ENCODE measurements at places on chromosomes 13 and 19. TPM values are rescaled to one million over a fixed set of nuclear protein-coding genes. Genes with fewer than 3 reads are reported as not detected.

PLEKHF1 gene
- 24.0 TPM for total RNA-seq

OR10H1 gene
- not detected for total RNA-seq

CEBPA gene
- total RNA-seq: 1.4 TPM

HS6ST3 gene
- not detected for total RNA-seq

TJP3 gene
- 0.09 TPM for total RNA-seq

ICAM5 gene
- 3.8 TPM for total RNA-seq

ERICH6B gene
- total RNA-seq: not detected

PLPPR2 gene
- total RNA-seq: 2.3 TPM

FPR1 gene
- total RNA-seq: not detected

DIRAS1 gene
- total RNA-seq: 0.16 TPM

RXFP2 gene
- not detected for total RNA-seq

MIA gene
- total RNA-seq: 0.56 TPM

ZNF135 gene
- not detected for total RNA-seq

- H3K36me3 ChIP-seq: no peaks in the 10 kb centered on the region
- H3K4me1 ChIP-seq: no peaks in the 10 kb centered on the region
- DNase-seq: no peak
- H3K27ac ChIP-seq: no peak overlapping the region
Measured at GRCh38 chr13:69291292-69291906, 816.2 kb upstream of the ATXN8OS start.

DNA sequence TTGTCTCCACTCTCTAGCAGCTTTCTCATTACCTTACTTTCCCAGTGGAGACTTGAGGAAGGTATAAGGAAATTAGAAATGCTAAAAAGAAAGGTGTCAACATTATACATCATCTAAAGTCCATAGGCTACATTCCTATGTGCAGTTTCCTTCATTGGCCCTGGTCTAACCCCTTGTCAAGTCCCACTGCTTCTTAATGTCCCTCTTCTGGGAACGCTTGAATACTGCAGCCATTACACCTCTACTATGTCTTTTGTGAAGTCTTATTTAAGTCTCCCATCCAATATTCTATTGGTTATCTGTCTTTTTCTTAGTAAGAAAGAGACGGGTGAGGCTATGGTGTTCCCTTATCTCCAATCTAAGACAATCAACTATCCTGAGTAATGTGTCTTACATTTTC lies 332.6 kb upstream of the TMTC4 start:
- no peaks in the 10 kb centered on the region for H3K27me3 ChIP-seq
- no peak for DNase-seq
- no peaks in the 10 kb centered on the region for H3K36me3 ChIP-seq
- no peak overlapping the region for H3K27ac ChIP-seq

GRCh38 chr13:21638319-21639282 lies 32.3 kb upstream of the FGF9 start:
- H3K4me1 ChIP-seq: no peaks in the 10 kb centered on the region
- peaks cover 7% of the 10 kb centered on the region for H3K27me3 ChIP-seq
- H3K36me3 ChIP-seq: no peaks in the 10 kb centered on the region
- H3K27ac ChIP-seq: no peak overlapping the region
- no peak overlapping the region for H3K4me3 ChIP-seq

- no peak overlapping the region for H3K27ac ChIP-seq
- no peak for DNase-seq
- no peak overlapping the region for H3K4me3 ChIP-seq
- peaks cover 30% of the 10 kb centered on the region for H3K36me3 ChIP-seq
- H3K27me3 ChIP-seq: no peaks in the 10 kb centered on the region
- H3K4me1 ChIP-seq: no peaks in the 10 kb centered on the region
Measured at GRCh38 chr19:36100476-36100875, 10.5 kb upstream of the OVOL3 start.

- DNase-seq: no peak
- H3K36me3 ChIP-seq: no peaks in the 10 kb centered on the region
- no peaks in the 10 kb centered on the region for H3K4me1 ChIP-seq
- H3K27ac ChIP-seq: no peak within 1 kb of the TSS
Measured at GRCh38 chr13:53028637-53029203, at the start of gene OLFM4. Gene OLFM4 (plus strand): TSS chr13:53028813. CDS start chr13:53028837, 24 bp downstream.

- DNase-seq: peak; percentile 77
- peak overlapping the region; percentile 95 for H3K4me3 ChIP-seq
- peaks cover 26% of the 10 kb centered on the region for H3K4me1 ChIP-seq
- H3K27ac ChIP-seq: peak overlapping the region; percentile 95
Measured at GRCh38 chr19:42284591-42285341, 15.7 kb downstream of the CIC start.

DNA sequence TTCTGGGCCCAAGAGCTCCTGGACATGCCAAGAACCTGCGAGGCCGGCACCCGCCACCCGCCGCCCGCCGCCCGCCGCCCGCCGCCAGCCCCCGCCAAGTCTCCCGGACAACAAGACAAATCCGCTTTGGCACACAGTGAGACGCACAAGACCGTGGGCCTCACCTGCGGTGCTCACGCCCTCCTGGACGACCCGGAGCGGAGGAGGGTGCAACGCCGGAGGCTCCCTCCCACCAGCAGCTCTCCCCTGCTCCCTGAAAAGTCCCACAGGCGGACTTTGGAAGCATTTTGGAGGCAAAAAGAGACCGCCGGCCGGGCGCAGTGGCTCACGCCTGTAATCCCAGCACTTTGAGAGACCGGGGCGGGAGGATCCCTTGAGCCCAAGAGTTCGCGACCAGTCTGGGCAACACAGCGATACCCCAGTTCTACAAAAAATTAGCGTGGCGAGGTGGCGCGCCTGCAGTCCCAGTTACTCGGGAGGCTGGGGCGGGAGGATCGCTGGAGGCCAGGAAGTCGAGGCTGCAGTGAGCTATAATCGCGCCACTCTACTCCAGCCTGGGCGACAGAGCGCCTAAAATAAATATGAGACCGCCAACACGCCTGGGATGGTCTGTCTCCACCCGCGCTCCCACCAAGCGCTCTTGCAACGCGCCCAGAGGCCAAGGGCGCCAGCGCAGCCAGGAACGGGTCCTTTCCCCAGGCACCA lies 783 bp downstream of the RHPN2 start:
- H3K36me3 ChIP-seq: no peaks in the 10 kb centered on the region
- peaks cover 35% of the 10 kb centered on the region for H3K27me3 ChIP-seq
- peak overlapping the region; percentile 78 for H3K4me3 ChIP-seq
- H3K4me1 ChIP-seq: peaks cover 2% of the 10 kb centered on the region
- H3K27ac ChIP-seq: no peak overlapping the region

DNA sequence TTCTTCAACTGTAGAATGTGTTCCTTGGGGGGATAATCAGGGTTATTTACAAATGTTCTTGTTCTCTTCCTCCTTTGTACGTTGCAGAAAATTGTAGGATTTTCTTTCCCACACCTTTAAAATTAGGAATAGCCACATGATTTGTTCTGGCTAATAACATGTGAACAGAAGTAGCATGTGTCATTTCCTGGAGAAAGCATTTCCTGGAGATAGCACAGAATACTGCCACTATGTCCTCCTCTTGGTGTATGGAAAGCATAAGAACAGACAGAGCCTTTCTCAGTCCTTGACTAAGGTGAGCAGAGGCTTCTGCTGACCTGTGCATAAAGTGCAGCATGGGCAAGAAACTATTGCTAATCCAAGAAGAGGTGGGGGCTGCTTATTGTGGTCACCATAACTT lies 101.8 kb downstream of the FAM216B start:
- peak; percentile 50 for DNase-seq
- H3K36me3 ChIP-seq: peaks cover 23% of the 10 kb centered on the region
- H3K4me1 ChIP-seq: peaks cover 1% of the 10 kb centered on the region
- H3K27ac ChIP-seq: no peak overlapping the region
- H3K27me3 ChIP-seq: peaks cover 10% of the 10 kb centered on the region
- no peak overlapping the region for H3K4me3 ChIP-seq

GRCh38 chr13:46834657-46835056 lies 37.7 kb upstream of the ESD start:
- no peak for DNase-seq
- no peak overlapping the region for H3K27ac ChIP-seq
- H3K4me1 ChIP-seq: no peaks in the 10 kb centered on the region
- no peaks in the 10 kb centered on the region for H3K36me3 ChIP-seq
- H3K27me3 ChIP-seq: peaks cover 15% of the 10 kb centered on the region

- no peak for DNase-seq
- peaks cover 2% of the 10 kb centered on the region for H3K27me3 ChIP-seq
- H3K4me1 ChIP-seq: no peaks in the 10 kb centered on the region
- no peaks in the 10 kb centered on the region for H3K36me3 ChIP-seq
Measured at GRCh38 chr13:94825507-94825906, 113.2 kb upstream of the SOX21 start.

GRCh38 chr13:92362717-92363116 lies 863.9 kb upstream of the GPC6 start:
- H3K27ac ChIP-seq: no peak overlapping the region
- H3K27me3 ChIP-seq: no peaks in the 10 kb centered on the region
- H3K4me1 ChIP-seq: no peaks in the 10 kb centered on the region

GRCh38 chr13:99344610-99345208 lies 37.5 kb upstream of the GPR183 start:
- H3K36me3 ChIP-seq: peaks cover 74% of the 10 kb centered on the region
- H3K27ac ChIP-seq: no peak overlapping the region
- no peak overlapping the region for H3K4me3 ChIP-seq
- H3K27me3 ChIP-seq: no peaks in the 10 kb centered on the region

GRCh38 chr13:58994077-58994476 lies 1169.7 kb downstream of the DIAPH3 start:
- H3K27ac ChIP-seq: no peak overlapping the region
- H3K36me3 ChIP-seq: no peaks in the 10 kb centered on the region
- no peak overlapping the region for H3K4me3 ChIP-seq

DNA sequence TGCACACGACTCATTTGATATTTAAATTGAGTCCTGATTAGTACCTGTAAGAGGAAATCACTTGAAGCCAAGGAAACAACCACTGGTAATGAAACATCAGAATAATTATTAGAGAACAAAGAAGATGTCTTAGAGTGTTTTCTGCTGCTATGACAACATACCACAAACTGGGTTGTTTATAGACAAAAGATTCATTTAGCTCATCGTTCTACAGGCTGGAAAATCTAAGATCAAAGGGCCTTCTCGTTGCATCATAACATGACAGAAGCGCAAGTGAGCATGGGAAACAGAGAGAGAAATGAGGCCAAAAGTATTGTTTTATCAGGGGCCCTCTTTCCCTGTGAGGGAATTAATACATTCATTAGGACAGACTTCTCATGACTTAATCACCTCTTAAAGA lies 1024.0 kb upstream of the PCDH9 start:
- H3K27me3 ChIP-seq: no peaks in the 10 kb centered on the region
- H3K4me3 ChIP-seq: no peak overlapping the region
- DNase-seq: no peak
- no peaks in the 10 kb centered on the region for H3K36me3 ChIP-seq
- H3K4me1 ChIP-seq: no peaks in the 10 kb centered on the region

GRCh38 chr13:66200555-66200954 lies 1029.6 kb downstream of the PCDH9 start:
- H3K4me3 ChIP-seq: no peak overlapping the region
- H3K36me3 ChIP-seq: no peaks in the 10 kb centered on the region
- no peaks in the 10 kb centered on the region for H3K27me3 ChIP-seq
- no peaks in the 10 kb centered on the region for H3K4me1 ChIP-seq

DNA sequence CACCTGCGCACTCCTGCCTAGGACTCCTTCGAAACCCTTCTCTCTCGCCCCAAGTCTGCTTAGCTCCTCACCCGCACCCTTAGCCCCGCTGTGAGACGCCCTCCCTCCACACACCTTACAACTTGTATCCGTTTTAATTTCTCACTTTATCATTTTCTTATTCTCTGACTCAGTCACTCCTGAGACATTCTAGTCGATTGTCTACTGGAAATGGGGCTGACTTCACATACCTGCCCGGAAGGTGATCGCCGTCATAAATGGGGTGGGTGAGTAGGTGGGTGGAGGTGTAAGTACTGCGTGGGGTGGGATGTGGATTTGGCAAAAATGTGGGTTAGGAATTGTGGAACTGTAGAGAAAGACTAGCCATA lies 714 bp downstream of the NDFIP2 start:
- peaks cover 62% of the 10 kb centered on the region for H3K4me1 ChIP-seq
- peaks cover 3% of the 10 kb centered on the region for H3K27me3 ChIP-seq
- H3K4me3 ChIP-seq: peak overlapping the region; percentile 90
- H3K27ac ChIP-seq: peak overlapping the region; percentile 98
- peaks cover 44% of the 10 kb centered on the region for H3K36me3 ChIP-seq
- DNase-seq: peak; percentile 84

DNA sequence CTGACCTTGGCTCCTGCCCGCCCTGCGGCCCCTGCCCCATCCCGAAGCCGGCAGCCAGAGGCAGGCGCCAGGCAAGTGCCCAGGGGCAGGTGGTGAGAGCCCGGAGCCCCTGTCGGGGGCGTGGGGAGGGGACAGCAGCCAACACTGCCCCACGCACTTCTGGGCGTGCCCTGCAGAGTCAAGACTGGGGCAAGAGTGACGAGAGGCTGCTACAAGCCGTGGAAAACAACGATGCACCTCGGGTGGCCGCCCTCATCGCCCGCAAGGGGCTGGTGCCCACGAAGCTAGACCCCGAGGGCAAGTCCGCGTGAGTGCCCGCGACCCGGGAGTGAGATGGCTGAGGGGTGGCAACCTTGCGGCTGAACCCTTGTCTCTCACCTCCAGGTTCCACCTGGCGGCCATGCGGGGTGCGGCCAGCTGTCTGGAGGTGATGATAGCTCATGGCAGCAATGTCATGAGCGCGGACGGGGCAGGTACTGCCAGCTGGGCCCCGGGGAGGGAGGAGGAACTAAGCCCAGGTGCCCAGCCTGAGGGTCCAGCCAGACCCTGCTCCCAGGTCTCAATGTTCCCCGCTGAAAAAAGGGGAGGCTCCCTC lies 17.3 kb downstream of the ANKRD24 start:
- DNase-seq: no peak
- peaks cover 24% of the 10 kb centered on the region for H3K27me3 ChIP-seq
- H3K4me1 ChIP-seq: peaks cover 10% of the 10 kb centered on the region
- no peak overlapping the region for H3K4me3 ChIP-seq
- no peak overlapping the region for H3K27ac ChIP-seq
- peaks cover 8% of the 10 kb centered on the region for H3K36me3 ChIP-seq

- no peaks in the 10 kb centered on the region for H3K36me3 ChIP-seq
- H3K4me3 ChIP-seq: no peak overlapping the region
- peaks cover 9% of the 10 kb centered on the region for H3K27me3 ChIP-seq
Measured at GRCh38 chr13:75468602-75469001, 13.4 kb downstream of the TBC1D4 start.

DNA sequence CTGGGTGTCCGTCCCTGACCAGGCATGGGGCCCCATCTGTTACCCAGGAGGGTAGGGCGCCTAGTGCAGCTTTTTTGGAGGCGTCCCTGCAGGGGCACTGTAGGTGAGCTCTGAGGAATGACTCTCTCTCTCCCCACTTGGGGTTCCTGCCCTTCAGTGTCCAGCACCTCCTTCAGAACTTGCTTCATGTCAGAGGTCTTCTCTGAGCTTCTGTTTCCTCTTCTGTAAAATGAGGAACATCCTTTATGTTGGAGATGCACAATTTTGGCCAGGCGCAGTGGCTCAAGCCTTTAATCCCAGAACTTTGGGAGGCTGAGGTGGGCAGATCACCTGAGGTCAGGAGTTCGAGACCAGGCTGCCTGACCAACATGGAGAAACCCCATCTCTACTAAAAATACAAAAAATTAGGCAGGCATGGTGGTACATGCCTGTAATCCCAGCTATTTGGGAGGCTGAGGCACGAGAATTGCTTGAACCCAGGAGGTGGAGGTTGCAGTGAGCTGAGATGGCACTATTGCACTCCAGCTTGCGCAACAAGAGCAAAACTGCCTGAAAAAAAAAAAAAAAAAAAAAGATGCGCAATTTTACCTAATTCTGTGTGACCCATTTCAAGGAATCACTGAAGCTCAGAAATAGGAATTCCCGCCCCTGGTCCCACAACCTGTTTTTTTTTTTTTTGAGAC lies 15.2 kb upstream of the PIK3R2 start:
- H3K4me1 ChIP-seq: no peaks in the 10 kb centered on the region
- no peak for DNase-seq
- no peak overlapping the region for H3K4me3 ChIP-seq
- peaks cover 42% of the 10 kb centered on the region for H3K36me3 ChIP-seq
- no peak overlapping the region for H3K27ac ChIP-seq

Data from activated CD4-positive, alpha-beta T cell treated with anti-CD3 and anti-CD28 coated beads, Interleukin-2, amount 10 ng/mL, durations not matched to agents 24 days and 14 days (primary cell).